Stimulated activated CD4-positive, alpha-beta T cell treated with anti-CD3 and anti-CD28 coated beads, Interleukin-12 subunit alpha, Interleukin-12 subunit beta, amount 100 ng/mL, for 4 hours (primary cell): ENCODE measurements at places on chromosomes 13 and 19.

GRCh38 chr13:98826146-98826545 is 73.7 kb upstream of the SLC15A1 start:
- no peak for DNase-seq

- no peak for DNase-seq
These were observed 184.9 kb downstream of the GGACT start for GRCh38 chr13:100403675-100404074.

DNA sequence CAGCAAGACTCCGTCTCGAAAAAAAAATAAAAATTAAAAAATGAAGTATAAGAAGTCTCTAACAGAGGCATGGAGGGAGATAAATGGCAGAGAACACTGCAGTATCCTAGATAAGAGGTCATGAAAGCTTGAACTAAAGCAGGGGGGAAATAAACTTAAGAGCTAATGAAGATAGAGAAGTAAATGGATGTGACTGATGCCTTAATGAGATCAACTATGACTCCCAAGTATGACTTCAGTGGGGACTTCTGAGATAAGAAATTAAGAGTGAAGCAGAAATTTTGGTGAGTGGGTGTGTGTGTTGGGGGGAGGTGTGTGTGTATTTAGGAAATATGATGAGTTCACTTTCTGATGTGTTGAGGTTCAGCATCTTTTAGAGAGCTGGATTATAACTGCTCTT is 55.1 kb downstream of the DIAPH3 start:
- no peak for DNase-seq

DNA sequence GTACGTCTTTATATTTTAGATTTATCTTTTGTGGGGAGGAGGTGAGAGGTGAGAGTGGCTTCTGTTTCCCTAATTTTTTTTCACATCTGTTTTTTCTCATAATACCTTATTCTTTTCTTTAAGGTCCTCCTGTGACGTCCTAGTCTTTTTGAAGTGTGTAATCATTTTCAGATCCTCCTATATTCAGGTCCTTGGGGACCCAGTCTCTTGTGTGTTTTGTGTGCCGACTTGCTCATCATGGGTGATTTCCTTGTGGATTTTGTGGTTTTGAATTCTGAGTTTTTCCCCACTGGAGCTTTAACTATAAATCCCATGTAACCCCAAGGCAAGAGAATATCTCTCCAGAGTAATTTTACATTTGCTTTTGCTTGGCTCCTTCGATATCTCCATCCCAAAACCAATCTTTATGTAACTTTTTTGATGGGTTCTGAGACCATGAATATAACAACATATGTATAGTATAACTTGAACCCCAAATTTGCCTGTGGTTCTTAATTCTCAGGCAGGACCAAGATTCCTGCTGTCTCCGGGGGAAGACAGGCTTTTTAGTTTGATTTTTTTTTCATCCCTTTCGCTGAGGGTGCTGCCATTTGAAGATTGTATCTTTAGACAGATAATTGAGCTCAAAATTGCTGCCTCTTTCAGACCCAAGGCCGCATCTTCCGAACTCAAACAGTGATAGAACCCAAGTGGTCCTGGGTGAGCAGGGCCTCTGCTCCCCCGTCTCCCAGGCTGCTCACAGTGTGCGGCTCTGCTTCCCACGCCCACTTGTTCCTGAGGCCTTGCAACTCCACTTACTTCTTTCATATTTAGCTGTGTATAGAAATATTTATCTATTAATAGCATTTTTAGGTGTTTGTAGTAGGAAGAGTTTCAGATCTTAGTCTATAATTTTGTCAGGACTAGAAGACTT is 59.1 kb upstream of the GPR183 start:
- DNase-seq: no peak

DNA sequence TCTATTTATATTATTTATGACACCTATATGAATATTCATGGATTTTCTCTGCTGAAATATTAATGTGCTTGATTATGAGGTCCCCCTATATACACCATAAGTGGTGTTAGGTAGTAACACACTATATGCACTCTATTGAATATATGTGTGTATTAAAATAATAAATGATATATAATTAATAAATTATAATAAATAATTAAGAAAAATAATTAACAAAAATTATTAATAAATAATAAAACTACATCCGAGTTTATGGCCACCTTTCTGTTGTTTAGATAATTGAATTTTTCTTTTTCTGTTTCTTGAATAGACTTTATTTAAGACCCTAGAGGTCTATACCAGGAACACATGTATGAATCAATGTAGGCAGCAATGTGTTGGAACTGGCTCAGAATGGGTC is 20.9 kb upstream of the ARHGEF18 start:
- DNase-seq: no peak

GRCh38 chr19:33288666-33289065 is 13.7 kb downstream of the CEBPA start:
- DNase-seq: no peak
